Prostate gland (tissue), 2 donors: ENCODE measurements at places on chromosomes 13 and 19. TPM values are rescaled to one million over a fixed set of nuclear protein-coding genes. Genes with fewer than 3 reads are reported as not detected.

DNA sequence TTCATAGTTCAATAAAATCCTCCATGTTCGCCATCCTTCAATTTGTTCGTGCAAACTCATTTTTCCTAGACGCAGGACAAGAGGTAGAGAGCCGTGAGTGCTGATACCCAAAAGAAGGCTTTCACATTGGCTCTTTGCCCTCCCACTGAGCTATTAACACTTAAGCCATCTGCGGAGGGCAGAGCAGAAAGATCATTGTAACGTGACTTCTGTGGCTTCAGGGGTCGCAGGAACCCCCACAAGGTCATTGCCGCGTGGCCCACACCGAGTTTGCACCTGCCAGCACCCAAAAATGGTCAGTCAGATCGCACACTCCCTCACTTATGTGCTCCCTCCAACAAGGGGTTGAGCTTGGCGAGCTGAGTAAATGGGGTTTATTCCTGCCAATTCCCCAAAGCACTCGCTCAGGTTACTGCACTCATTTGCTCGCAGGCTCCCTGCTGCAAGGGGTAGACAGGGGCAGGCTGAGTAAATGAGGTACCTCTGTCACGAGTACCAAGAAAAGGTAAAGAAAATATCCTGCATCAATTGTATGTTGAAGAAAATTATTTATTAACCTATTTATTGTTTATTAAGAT lies 144.1 kb downstream of the PRR20E start:
- no peak for DNase-seq

DNA sequence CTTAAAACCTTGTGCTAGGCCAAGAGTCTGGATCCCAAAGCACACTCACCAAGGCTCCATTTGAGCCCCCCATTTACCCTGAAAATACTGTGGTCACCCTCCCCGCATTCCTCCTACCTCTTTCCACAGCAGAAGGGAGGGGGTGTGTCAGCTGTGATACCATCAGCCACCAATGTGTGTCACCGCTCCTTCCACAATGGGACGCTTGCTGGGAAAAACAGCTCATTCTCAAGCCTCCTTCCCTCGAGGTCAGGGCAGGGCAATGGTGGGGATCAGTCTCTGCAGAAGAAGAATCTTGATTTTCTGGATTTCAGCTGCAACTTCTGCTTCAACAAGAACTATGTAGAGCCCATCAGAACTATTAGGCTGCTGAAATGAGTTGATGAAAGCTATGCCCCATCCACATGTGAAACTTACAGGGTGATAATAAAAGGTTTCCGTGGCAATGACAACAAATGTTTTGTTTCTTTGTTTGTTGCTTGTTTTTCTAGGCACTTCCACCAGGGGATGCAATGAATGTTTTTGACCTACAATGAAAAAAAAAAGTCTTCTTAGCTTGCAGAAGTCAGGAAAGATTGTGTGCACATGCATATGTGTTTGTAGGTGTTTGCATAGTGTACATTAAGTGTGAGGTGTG lies 26.4 kb upstream of the ZNF507 start:
- DNase-seq: no peak

DNA sequence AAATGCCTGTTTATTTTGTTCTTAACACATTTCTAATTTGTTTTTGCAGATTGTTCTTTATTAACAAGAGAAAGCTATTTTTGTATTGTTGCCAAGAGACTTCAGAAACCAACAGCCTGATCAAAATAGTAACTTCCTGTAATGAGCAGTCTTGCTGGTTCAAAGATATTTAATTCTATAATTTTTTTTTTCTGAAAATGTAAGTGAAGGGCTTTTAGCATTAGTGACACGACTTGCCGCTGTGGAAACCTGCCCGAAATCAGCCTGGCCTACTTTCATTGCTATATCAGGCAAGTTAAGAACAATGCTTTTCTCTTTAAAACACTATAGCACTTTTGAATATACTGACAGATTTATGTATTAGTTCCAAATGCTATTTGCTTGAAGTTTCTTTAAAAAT lies 374.3 kb downstream of the EFNB2 start:
- DNase-seq: no peak

The SERPINE3 gene
- total RNA-seq: not detected
